ENCODE measurements at places on chromosomes 12 and 14.

DNA sequence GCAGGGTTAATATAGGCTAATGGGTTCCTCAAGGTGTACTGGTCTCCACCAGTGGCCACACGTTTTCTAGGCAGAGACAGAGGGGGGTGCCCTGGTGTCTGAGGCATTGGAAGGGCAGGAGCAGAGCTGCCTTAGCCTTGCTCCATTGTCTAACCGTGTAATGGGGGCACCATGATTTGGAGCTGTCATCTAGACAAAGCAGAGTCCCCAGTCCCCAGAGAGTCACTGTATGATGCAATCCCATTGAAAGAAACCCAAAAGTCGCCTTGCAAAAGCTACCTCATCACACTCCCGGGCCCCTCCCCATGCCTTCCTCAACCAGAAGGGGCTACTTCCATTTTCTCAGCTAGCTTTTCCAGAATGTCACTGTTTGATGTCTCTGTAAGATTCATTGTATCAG, 487.1 kb downstream of the AACS start:
- no peak for DNase-seq

- no peak for DNase-seq
Observed at GRCh38 chr14:52735921-52736489, 6.0 kb downstream of the STYX start.

DNA sequence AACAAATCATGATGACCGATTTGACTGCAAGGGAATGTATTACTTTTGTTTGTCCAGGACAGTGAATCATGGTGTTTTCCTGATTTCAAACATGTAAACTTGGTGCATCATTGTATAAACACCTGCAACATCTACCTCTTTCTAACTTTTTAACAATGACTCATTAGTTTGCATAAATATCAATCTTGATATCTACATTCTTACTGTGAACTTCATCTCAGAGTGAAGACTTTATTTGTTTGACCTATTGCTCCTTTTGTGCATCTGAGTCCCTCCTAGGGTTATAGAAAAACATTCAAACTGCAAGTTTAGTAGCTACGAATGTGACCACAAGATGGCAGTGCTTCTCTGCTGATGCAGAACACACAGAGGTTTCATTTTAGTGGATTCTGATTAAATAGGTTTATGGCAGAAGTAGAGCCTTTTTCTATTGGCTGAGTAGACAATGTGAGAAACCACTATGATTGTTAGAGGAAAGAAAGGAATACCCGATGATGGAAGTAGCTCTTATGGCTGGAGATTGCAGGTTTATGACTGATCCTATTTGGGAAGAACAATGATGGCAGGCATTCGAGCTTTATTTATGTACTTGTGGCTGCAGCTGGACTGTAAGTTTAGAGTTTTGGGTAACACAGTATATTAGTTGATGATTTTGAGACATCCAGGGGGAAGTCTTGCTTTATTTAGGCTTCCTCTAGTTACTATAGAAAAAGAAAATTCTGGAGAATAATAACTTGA, 244.2 kb upstream of the OR4E1 start:
- peak; percentile 25 for DNase-seq

GRCh38 chr12:97169889-97170567, 263.0 kb downstream of the NEDD1 start:
- DNase-seq: no peak

- no peak for DNase-seq
Observed at GRCh38 chr14:74019408-74020137, 424 bp downstream of the BBOF1 start.

DNA sequence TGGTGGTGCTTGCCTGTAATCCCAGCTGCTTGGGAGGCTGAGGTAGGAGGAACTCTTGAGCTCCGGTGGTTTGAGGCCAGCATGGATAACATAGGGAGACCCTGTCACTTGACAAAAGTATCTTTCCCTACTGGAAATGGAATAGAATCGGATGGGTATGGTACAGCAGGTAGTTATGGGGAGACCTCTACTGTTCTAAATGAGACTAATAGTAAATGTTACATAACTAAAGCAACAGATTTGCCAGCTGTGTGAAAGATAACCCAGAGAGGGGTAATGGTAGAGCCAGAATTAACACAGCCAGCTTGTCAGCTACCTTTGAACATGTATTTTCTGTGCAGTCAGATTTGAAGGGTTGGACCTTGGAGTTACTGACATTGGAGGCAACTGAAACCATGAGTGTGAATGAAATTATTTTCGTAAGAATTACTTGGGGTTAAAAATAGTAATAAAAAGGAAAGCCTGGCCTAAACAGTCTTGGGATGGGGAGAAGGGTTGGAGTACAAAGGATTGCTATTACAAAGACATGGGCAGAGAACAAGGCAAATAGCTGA, 21.7 kb upstream of the NUP107 start:
- no peak for DNase-seq

GRCh38 chr14:31510222-31510621, 22.4 kb upstream of the GPR33 start:
- DNase-seq: no peak

DNA sequence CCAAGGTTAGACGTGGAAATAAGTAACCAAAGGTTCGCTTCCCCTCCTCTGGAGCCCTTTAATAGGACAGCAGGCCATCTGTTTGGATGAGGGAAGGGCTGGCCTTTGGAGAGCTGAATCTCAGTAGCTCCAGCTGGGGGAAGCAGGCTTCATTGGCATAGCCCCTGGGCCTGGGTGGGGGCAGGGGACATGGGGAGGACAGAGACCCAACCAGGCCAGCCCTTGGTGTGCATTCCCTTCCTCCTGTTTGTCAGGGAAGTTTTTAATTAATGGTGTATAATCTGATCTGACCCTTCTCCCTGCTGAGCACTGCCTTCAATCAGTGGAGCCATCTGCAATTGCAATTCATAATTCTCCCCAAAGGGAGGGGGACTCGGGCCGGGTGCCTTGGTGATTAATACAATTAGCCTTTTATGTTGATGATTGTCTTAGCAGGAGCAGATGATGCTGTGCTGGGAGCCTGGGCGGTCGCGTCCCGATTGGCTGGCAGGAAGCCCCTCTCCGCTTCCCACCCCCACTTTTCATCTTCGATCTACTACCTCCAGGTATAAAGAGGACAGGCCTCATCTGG, 6.4 kb downstream of the AQP6 start:
- DNase-seq: no peak

GRCh38 chr14:75579338-75579864, 981 bp downstream of the FLVCR2 start:
- no peak for DNase-seq

DNA sequence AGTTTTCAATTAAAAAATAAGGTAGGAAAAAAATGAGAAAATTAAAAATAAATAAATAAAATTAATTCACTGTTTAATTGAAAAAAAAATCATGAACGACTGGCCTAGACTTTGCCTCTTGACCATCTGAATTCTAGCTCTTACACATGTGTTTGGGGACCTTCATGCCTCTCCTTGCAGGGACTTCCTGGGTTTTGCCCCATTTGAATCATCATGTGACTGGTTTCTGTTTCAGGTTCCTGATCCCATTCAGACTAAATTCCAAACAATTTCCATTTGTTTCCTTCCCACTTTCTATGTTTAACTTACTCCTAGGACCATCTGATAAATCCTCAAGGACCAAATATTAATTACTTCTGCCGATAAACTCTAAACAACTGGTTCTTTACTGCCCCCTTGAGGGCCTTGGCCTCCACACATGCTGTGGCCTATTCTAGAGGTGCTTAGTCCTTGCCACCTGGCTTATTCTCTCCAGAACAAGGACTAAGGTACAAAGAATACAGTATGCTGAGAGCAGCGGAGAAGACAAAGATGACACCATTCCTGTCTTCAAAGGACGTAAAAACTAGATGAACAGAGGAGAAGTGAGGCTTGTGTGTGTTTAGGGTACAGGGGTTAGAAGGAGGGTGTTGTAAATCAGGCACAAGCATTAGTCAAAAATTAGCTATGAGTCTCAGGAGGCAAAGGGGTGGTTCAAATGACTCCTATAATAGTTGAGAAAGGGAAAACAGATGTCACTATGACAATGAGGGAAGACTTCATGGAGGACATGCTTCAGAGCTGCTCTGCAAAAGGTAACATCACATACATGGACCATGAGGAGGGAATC, 125.8 kb upstream of the AVPR1A start:
- DNase-seq: no peak

DNA sequence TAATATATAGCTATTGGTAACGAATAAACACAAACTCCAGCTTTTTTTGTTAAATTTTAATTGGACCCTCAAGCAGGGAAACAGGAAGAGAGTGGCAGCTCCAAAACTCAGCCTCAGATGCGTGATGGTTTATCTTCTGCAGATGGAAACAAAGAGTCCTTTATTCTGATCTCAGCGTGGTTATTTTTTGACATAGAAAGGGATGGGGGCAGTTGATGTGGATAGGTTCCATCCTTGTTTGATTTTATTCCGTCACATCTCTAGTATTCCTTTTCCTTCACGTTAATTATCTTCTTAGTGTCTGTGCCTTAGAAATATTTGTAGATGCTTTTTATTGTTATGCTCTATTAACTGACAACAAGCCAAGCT, 447.6 kb upstream of the SEL1L start:
- DNase-seq: no peak

DNA sequence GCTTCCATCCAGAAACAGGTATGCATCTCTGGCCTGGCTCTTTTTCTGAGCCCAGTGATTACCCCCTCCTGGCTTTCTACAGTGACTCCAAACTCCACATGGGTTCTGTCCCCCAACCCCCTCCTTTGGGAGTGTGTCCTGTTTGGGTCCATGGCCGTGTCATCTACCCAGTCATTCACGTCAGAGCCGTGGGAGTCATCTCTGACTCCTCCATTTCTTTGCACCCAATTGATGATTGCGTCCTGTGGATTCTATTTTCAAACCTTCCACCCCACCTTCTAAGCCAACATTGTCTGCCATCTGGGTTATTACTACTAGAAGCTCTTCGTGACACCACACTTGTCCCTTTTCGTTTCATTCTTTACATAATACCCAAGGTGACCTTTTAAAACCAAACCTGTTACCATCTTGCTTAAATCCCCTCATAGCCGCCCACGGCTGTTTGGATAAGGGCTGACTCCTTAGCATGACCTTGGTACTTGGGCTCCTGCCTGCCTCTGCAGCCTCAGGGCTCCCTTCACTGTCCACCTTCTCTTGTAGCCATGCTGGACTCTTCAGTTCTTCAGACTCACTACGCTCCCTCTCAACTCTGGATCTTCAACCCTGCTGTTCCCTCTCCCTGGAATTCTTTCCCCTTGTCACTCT, 38.1 kb upstream of the NT5DC3 start:
- DNase-seq: no peak

- no peak for DNase-seq
Observed at GRCh38 chr12:115922952-115923564, 354.4 kb downstream of the MED13L start.

GRCh38 chr14:73266317-73266716, 29.0 kb downstream of the PAPLN start:
- DNase-seq: no peak

GRCh38 chr12:129544716-129545115, 359.1 kb downstream of the TMEM132D start:
- no peak for DNase-seq

DNA sequence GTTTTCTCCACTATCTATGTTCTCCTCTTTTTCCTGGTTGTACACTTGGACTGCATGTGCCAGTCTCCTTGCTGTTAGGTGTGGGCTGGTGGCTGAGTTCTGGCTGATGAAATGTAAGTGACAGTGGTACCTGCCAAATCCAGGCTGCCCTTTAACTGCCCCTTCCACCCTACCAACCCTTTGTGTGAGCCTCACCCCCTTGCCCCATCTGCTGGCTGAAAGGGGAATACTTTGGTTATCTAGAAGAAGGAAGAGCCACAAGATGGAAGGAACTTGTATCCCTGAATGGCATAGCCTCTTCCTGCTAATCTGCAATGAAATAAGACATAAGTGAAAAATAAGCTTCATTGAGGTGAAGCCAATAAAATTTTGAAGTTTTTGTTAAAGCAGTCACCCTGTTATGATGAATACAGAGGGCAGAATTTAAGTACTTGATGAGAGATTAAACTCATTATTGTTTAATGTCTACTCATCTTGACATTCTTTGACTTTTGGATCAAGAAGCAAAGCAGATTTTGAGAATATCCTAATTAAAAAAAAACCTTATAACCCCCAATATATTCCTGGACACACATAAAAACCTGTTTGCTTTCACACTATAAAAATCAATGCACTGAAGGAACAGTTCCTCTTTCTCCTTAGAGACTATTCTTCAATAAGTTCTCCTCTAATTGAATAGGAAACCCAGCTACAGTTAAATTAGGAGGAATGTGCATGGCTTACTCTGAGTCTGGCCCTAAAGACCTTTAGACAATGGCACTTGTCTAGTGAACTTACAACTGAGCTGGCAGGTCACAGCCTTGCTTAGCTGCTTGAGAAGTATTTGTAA, 262.6 kb upstream of the BTG1 start:
- no peak for DNase-seq

- DNase-seq: no peak
Observed at GRCh38 chr12:98352218-98352811, 163.1 kb upstream of the TMPO start.

DNA sequence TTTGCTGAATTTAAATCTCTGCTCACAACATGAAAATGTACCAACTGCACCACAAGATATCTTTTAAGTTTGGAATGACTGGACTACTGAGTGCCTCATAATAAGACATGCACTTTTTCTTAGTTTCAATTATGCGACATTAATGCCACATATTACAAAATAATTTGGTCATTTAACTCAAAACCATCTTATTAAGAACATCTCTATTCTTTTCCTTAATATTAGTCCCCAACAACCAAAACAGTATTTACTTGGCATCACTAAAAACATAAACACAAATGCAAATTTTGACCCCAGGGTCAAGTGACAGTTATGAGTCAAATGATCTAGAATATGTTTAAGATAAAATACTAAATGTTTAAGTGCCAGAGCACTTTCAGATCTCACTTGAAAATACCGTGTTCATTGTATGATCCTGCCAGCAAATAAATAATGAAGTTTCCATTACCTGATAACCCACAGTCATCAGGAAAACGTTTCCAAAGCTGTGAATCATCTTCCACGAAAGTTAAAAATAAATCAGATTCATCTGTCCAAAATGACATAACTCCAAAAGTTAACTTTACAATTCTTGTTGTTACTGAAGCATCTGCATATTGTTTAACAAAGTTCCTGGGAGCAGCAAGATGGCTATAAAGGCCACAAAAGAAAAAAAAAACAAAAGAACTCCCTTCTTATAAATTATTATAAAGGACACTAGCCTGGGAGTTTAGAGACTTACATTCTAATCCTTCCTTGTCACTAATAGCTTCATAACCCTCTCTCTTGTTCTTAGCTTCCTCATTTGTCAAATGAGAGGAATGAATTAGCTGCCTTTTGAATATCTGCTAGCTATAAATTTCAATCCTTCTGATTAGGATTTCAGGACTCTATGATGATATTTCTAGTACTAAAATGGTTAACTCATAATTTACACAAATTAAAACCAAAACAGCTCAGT, 30.5 kb upstream of the AP4S1 start:
- DNase-seq: no peak

- DNase-seq: no peak
Observed at GRCh38 chr14:41773536-41774279, 167.0 kb downstream of the LRFN5 start.

GRCh38 chr12:69657376-69658137, 41.5 kb downstream of the BEST3 start:
- DNase-seq: no peak

DNA sequence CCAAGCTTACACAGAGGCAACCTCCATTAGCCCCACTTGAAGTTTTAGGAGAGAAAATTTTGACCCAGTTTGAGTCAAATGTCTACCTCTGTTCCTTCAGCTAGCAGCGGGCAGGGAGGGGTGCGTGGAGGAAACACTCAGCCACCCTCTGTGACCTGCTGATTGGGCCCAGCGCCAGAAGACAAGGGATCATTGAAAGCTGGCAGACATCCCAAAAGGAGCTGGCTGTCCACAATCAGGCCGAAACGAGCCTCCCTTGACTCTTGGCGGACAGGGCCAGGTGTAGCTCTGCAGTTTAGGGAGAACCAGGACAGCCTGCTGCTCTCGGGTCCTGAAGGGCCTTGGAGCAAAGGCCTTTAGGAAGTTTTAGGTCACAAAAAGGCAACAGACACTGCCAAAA, 41.3 kb downstream of the CD9 start:
- no peak for DNase-seq
